ENCODE measurements at places on chromosomes 5 and 9.

GRCh38 chr5:97559827-97560598 lies 377.0 kb upstream of the RIOK2 start:
- DNase-seq = no peak

DNA sequence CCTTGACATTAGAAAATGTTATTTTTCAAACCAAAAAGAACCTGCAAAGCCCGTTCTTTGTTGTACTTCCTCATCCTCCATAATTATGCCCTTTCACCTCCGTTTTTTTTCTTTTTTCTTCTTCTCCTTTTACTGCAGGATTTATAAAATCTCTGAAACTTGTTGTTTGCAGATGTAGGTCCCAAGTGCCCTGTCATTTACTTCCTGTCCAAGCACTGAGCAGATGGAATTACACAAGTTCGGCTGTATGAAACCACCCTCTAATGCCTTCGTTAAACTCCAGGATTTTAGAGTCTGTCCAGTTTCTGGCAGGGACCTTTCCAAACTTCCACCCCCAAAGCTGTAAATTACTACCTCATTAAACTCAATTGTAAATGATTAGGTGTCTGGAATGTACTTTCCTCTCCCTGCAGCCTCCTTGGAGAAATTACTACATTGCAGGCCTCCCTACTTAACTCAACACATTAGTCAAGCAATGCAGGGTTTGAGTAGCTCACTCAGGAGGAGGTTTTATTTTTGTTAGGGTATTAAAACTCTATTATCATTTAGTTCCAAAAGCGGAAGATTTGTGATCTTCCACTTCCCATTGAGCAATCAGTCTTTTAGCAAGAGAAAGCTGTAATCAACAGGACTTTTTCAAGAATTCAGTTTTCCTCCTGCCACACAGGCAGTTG lies 125.6 kb upstream of the LPAR1 start:
- no peak for DNase-seq

- no peak for DNase-seq
Observed at GRCh38 chr9:92680166-92681119, 10.5 kb upstream of the IPPK start.

DNA sequence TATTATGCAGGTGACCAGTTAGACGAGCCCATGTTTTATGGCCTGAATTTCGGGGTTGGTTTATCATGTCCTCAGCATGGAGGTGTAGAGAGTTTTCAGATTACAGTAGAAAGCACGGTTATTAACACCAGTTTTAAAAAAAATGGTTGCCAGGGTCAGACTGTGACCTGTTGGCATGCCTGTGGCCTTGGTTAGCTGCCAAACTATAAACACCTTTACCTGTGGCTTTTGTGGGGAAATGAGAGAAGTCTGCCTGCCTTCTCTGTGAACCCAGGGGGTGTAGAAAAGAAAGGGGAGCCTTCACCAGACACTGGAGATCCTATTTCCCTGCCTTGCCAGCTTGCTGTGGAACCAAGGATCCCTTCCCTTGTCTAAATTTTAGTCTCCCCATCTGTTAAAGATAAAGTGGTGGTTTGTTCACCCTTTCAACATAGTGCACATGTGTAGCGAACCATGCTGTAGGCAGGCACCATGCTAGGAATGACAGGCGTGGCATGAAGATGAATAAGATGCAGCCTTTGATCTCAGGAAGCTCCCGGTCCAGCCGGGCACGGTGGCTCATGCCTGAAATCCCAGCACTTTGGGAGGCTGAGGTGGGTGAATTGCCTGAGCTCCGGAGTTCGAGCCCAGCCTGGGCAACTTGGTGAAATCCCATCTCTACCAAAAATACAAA lies 6.1 kb upstream of the PHF19 start:
- peak; percentile 37 for DNase-seq

DNA sequence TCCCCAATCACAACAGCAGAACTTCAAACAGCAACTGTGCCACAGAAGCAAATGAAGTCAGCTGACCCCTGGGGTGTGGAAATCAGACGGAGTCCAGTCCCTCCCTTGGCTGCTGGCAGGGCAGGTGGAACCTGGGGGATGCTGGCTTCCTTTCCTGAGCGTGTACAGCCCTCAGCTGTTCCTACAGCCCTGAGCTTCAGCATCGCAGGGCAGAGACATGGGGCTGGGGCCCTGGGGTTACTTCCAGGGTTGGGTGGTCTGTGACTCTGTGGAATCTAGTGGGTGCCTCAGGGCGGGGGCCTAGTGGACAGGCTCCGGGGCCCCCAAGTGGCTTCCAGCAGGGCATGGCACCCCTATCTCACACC lies 7.3 kb upstream of the RXRA start:
- DNase-seq = no peak

- no peak for DNase-seq
Observed at GRCh38 chr5:58369513-58370190, 90.2 kb downstream of the PLK2 start.

- DNase-seq = peak; percentile 86
Observed at GRCh38 chr5:39209924-39210323, 9.4 kb downstream of the FYB1 start.

DNA sequence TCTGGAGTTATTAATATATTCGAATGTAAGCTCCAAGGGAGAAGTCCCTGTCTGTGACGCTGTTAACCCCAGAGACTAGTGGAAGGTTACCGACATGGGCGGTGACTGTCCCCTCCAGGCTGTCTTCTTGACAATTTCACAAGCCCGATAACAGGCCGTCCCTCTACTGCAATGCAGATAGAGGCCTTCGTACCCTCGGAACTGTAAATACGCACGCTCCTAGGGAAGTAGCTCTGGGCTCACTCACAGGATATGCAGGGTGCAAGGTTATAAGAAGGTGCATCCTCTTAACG lies 680 bp upstream of the RFK start:
- DNase-seq = peak; percentile 67

- no peak for DNase-seq
Observed at GRCh38 chr5:69035665-69036064, 58.1 kb upstream of the SLC30A5 start.

- no peak for DNase-seq
Observed at GRCh38 chr5:154475591-154476353, 2.3 kb downstream of the HAND1 start.

GRCh38 chr5:147628058-147628895 lies 118.4 kb upstream of the DPYSL3 start:
- peak; percentile 72 for DNase-seq

DNA sequence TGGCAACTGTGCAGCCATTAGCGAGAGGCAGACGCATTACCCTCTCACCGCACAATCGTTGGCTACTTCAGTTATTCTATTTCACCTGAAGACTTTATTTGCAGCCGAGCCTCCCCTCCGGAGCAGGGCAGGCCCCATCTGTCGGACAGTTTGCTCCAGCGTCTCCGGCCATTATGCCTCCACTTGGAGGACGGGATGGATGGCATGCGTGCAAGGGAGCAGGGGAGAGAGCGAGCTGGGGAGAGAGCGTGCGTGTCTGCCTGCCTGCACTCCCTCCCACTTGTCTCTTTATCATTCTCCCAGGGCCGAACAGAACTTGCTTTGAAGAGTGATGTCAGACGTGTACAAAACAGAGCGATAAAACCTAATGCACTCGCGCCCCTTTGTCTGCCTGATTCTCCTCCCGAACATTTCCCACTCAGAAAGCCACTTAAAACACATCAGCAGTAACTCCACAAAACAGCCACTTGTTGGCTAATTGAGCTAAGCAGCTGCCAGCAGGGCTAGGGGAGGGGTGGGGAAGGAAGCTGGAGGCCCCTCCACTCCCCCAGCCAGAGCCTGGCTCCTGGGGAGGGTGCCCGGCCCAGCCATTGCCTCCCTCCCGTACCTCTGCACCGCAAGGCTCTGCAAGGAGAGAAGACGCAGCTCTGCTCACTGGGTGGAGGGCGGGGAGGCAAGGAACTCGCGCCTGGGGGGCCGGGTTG lies 43.4 kb upstream of the FUBP3 start:
- no peak for DNase-seq
